Thyroid gland (tissue), 4 donors: ENCODE measurements at places on chromosomes 12 and 14. TPM values are rescaled to one million over a fixed set of nuclear protein-coding genes. Genes with fewer than 3 reads are reported as not detected.

DNA sequence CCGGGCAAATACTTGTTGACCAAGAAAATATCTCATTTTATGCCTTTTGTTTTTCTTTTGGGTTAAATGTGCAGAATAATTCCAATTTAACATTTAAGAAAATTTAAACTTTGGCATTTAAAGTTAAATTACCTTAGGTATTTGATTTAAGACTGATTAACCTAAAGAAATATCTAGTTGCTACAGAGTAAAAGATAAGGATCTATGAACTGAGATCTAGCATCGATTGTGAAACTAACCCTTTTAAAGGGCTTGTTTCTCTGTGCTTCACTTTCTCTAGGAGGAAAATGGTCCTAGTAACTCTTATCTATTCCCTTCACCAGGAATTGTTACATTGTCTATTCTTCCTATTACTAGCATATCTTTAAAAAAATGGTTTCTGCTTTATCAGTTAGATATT, 2.6 kb upstream of the TTC8 start:
- H3K36me3 ChIP-seq: no peaks in the 10 kb centered on the region
- no peaks in the 10 kb centered on the region for H3K27me3 ChIP-seq
- H3K4me1 ChIP-seq: no peaks in the 10 kb centered on the region
- no peak overlapping the region for H3K4me3 ChIP-seq
- no peak overlapping the region for H3K27ac ChIP-seq
- no peak for DNase-seq

Gene ETFBKMT
- total RNA-seq: 6.5 TPM

Gene HHIPL1
- total RNA-seq: 0.98 TPM

DNA sequence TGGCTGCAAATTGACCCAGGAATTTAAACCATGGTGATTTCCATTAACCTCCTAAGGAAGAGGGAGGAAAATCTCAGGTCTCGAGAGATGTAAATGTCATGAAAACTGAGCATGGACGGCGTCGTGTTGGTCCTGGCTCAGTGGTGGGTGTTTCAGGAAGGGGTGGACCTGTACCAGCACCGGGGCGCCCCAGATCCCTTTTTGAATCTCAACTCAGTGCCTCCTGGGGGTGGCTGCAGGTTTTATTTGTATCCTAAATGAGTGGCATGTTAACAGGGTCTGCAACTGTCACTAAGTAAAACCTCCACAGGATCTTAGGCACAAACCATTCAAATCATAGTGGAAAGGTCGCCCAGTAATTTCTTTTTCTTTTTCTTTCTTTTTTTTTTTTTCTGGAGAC, 101.3 kb downstream of the ASCL4 start:
- DNase-seq: no peak
- no peak overlapping the region for H3K4me3 ChIP-seq
- H3K36me3 ChIP-seq: no peaks in the 10 kb centered on the region

DNA sequence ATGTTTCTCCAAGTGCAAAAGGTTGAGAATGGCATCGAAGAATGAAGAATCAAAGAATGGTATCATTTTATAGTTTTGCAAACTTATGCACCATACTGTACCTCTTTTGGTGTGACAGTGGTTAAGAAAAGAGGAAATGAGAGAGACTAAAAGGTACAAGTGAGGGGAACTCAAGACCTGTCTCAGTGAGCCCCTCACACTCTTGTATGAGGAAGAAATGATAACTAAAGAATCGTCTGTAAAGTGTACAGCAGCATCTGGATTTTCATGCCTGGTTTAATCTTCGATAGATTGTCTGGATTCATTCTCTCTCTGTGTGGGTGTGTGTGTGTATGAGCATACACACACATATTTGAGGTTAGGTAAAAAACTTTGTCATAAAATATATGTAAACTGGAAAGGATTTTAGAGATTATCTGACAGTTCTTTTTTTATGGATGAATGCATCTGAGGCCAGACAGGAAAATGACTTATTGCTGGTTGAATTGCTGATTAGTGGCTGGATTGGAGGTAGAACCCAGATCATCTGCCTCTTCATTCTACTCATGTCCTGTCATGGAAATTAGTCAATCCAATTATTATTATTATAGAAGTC, 16.0 kb upstream of the SLC38A2 start:
- no peaks in the 10 kb centered on the region for H3K27me3 ChIP-seq
- H3K4me1 ChIP-seq: peaks cover 54% of the 10 kb centered on the region
- H3K36me3 ChIP-seq: no peaks in the 10 kb centered on the region
- H3K4me3 ChIP-seq: no peak overlapping the region
- no peak for DNase-seq

- H3K4me3 ChIP-seq: no peak overlapping the region
- no peak overlapping the region for H3K27ac ChIP-seq
- no peaks in the 10 kb centered on the region for H3K27me3 ChIP-seq
- no peaks in the 10 kb centered on the region for H3K4me1 ChIP-seq
- H3K36me3 ChIP-seq: no peaks in the 10 kb centered on the region
Observed at GRCh38 chr12:85782711-85783110, 53.5 kb downstream of the RASSF9 start.

- H3K36me3 ChIP-seq: no peaks in the 10 kb centered on the region
- no peaks in the 10 kb centered on the region for H3K4me1 ChIP-seq
- H3K27ac ChIP-seq: no peak overlapping the region
- no peaks in the 10 kb centered on the region for H3K27me3 ChIP-seq
- DNase-seq: no peak
Observed at GRCh38 chr12:32588604-32589003, 90.5 kb upstream of the DNM1L start.

DNA sequence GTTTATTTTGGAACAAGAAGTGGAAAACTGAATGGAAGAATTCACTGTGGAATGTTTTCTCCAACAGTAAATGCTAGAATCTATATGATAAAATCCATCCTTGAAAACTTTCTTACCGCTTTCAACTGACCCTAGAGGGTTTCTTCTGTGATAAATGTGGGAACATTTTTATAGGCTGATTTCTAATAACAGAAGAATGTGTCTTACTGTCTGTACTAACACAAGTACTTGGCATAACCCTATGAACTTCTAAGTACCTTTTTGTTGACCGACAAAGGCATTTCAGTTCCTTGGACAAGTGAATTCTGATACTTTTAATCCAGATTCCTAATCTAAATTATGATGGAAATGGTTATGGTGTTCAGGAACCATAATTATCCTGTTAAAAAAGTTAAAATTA, 1109.7 kb upstream of the FLRT2 start:
- H3K27ac ChIP-seq: no peak overlapping the region
- no peaks in the 10 kb centered on the region for H3K36me3 ChIP-seq
- no peak overlapping the region for H3K4me3 ChIP-seq
- no peaks in the 10 kb centered on the region for H3K27me3 ChIP-seq
- no peak for DNase-seq
- no peaks in the 10 kb centered on the region for H3K4me1 ChIP-seq

DNA sequence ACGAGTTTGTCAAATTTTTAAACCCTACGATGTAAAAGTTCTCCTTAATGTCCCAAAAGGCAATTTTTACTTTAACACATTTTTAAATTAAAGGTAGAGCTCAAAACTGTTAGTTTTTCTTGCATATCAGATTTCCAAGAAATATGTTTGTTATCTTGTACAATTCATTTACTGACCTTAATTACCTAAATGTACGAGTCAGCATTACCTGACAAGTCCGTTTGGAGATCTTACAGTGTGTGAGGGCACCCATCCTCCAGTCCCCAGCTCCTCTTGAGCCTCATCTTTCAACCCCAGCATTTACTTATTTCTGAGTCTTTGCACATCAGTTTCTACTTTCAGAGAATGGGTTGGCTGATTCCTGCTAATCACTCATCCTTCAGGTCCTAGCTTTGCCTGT, 23.7 kb downstream of the PPM1H start:
- no peaks in the 10 kb centered on the region for H3K27me3 ChIP-seq
- no peak for DNase-seq
- no peak overlapping the region for H3K27ac ChIP-seq
- H3K4me1 ChIP-seq: no peaks in the 10 kb centered on the region
- no peak overlapping the region for H3K4me3 ChIP-seq

Gene SRGAP1
- 14.1 TPM for total RNA-seq

DNA sequence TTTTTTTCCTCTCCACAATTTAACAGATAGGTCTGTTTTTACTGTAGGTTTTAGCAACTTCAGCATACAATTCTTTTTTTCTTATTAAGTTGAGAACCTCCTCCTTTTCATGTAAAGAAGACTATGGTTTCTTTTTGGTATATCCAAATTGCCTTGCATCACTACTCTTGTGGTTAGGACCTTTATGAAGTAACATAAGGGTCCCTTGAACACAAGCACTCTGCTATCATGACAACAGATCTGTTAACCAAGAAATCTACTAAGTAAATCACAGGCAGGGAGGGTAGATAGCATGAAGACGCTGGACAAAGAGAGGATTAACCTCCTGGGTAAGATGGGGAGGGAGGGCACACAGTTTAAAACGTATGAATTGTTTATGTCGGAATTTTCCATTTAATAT, 380.6 kb downstream of the CCDC91 start:
- no peaks in the 10 kb centered on the region for H3K27me3 ChIP-seq
- H3K4me1 ChIP-seq: no peaks in the 10 kb centered on the region
- H3K4me3 ChIP-seq: no peak overlapping the region

DNA sequence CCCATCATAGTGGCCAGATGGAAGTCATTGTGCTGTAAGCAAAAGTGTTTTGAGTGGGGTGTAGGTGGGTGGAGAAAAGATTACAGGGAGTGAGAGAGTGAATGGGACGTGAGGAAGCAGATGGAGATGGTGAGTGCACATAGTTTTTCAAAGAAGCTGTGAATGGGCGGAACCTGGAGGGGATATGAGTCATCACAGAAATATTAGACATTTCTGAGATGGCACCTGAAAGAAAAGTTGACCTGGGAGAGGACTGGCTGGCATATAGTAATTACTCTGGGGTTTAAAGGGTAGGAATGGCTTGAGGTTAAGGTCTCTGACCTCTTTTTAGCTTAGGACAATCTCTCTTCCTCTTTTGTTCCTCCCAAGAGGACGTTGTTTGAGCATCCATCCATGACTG, 50.5 kb downstream of the ANO4 start:
- H3K36me3 ChIP-seq: no peaks in the 10 kb centered on the region
- no peaks in the 10 kb centered on the region for H3K4me1 ChIP-seq

- H3K36me3 ChIP-seq: no peaks in the 10 kb centered on the region
- DNase-seq: no peak
- H3K27ac ChIP-seq: no peak overlapping the region
- H3K27me3 ChIP-seq: no peaks in the 10 kb centered on the region
- no peak overlapping the region for H3K4me3 ChIP-seq
Observed at GRCh38 chr12:92363295-92364146, 217.9 kb upstream of the BTG1 start.

Gene TMEM253
- not detected for total RNA-seq

Gene ESPL1
- 0.15 TPM for total RNA-seq

DNA sequence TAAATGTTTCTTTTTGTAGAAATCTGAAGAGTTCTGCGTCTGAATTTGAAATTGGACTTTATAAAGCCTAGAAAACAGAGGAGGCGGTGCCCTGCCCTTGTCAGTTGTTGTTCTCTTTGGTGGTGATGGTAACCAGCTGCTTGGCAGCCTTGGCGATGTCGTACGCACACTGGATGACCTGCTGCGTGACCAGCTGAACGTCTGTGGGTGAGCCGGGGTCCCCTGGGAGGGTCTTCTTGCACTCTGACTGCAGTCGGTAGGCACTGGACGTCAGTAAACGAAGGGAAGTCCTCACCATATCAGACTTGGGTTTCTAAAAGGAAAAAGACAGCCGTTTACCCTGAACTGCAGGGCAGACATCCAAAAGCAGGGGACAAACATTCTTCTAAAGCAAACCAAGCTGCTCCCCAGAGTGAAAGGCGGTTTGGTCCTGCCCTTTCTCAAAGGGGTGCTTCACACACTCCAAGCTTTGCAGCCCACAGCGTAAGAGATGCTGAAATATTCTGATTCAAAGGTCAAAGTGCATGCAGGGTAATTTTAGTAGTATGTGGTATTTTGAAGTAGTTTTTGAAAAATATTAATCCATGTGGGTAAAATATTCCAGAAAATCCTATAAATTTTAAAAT, 32.9 kb downstream of the TCHP start:
- no peaks in the 10 kb centered on the region for H3K27me3 ChIP-seq
- DNase-seq: no peak
- H3K36me3 ChIP-seq: peaks cover 53% of the 10 kb centered on the region

GRCh38 chr12:56487448-56488040, 417 bp downstream of the GLS2 start:
- H3K4me1 ChIP-seq: peaks cover 6% of the 10 kb centered on the region
- no peaks in the 10 kb centered on the region for H3K36me3 ChIP-seq
- no peaks in the 10 kb centered on the region for H3K27me3 ChIP-seq

GRCh38 chr12:26499979-26500640, 304.7 kb downstream of the SSPN start:
- no peaks in the 10 kb centered on the region for H3K36me3 ChIP-seq
- H3K4me3 ChIP-seq: no peak overlapping the region
- no peak overlapping the region for H3K27ac ChIP-seq
- H3K27me3 ChIP-seq: no peaks in the 10 kb centered on the region

GRCh38 chr12:6257007-6257406, 53.5 kb upstream of the PLEKHG6 start:
- no peak for DNase-seq
- no peak overlapping the region for H3K4me3 ChIP-seq
- no peaks in the 10 kb centered on the region for H3K27me3 ChIP-seq
- H3K4me1 ChIP-seq: no peaks in the 10 kb centered on the region
- no peaks in the 10 kb centered on the region for H3K36me3 ChIP-seq
- H3K27ac ChIP-seq: no peak overlapping the region

DNA sequence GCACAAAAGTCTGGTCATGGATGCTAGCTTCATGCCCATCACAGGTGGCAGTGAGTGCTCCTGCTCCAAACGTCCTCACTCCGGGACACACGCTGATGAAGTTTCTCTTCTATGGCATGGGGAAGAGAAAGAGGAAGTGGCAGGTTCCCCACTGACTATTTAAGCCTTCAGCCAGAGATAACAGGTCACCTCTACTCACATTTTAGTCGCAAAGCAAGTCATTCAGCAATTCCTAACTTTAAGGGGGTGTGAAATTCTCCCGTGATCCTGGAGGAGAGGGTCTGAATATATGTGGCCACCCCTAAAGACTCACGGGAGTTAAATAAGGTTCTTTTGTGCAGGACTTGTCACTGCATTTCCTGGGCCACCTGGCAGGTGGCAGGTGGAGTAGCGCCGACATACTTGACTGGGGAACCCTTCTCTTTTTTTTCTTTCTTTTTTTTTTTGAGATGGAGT, 18.8 kb upstream of the RCOR1 start:
- no peak overlapping the region for H3K4me3 ChIP-seq
- H3K27ac ChIP-seq: no peak overlapping the region
- H3K36me3 ChIP-seq: no peaks in the 10 kb centered on the region
- no peaks in the 10 kb centered on the region for H3K4me1 ChIP-seq
- H3K27me3 ChIP-seq: no peaks in the 10 kb centered on the region

GRCh38 chr14:69002069-69002468, 23.0 kb upstream of the ACTN1 start:
- H3K36me3 ChIP-seq: no peaks in the 10 kb centered on the region
- no peak overlapping the region for H3K4me3 ChIP-seq
- H3K4me1 ChIP-seq: peaks cover 17% of the 10 kb centered on the region
- H3K27me3 ChIP-seq: no peaks in the 10 kb centered on the region
- no peak for DNase-seq
- no peak overlapping the region for H3K27ac ChIP-seq

Gene ABHD12B
- 0.11 TPM for total RNA-seq

GRCh38 chr12:117408161-117408791, 46.9 kb upstream of the NOS1 start:
- peak; percentile 90 for DNase-seq
- no peaks in the 10 kb centered on the region for H3K4me1 ChIP-seq
- H3K27me3 ChIP-seq: no peaks in the 10 kb centered on the region
- no peak overlapping the region for H3K4me3 ChIP-seq
- peak overlapping the region; percentile 58 for H3K27ac ChIP-seq

Gene KCNJ8
- 11.6 TPM for total RNA-seq

Gene DPF3
- total RNA-seq: 2.2 TPM

- no peak overlapping the region for H3K4me3 ChIP-seq
- H3K36me3 ChIP-seq: no peaks in the 10 kb centered on the region
- H3K27me3 ChIP-seq: no peaks in the 10 kb centered on the region
- H3K4me1 ChIP-seq: no peaks in the 10 kb centered on the region
- no peak overlapping the region for H3K27ac ChIP-seq
- no peak for DNase-seq
Observed at GRCh38 chr12:62966990-62967506, 32.1 kb upstream of the PPM1H start.
